ENCODE measurements at places on chromosomes 4 and X. TPM values are rescaled to one million over a fixed set of nuclear protein-coding genes. Genes with fewer than 3 reads are reported as not detected.

GRCh38 chrX:136823175-136823574, 42.4 kb upstream of the ARHGEF6 start:
- no peak for ATAC-seq

- no peak for ATAC-seq
These were observed 45.6 kb downstream of the MAOB start for GRCh38 chrX:43836435-43837184.

GRCh38 chrX:15194146-15194545, 75.7 kb downstream of the ASB9 start:
- ATAC-seq = no peak

GRCh38 chr4:95004912-95005311, 247.2 kb downstream of the BMPR1B start:
- no peak for ATAC-seq

Gene S100P
- 1,144 TPM for total RNA-seq

DNA sequence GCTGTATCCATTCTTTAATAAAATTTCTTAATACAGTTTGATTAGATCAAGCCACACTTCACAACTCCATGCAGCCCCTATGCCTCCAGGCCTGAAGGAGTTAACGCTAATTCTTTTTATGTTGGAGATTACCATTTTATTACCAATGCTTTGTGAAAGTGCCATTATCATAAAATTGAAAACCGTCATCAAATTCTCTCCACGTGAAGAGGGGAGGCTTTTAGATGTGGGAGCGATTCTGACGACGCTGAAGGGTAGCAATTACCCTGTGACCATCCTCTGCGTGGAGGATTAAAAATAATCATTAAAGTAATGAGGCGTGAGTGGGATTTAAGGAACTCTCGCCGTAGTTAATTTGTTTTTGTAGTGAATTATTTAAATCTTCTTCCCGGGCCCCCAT, 278.8 kb downstream of the CRLF2 start:
- ATAC-seq = no peak

Gene EXOC1L
- not detected for total RNA-seq

- ATAC-seq = no peak
These were observed 5.4 kb downstream of the UGT2B4 start for GRCh38 chr4:69490271-69490670.

Gene C4orf54
- total RNA-seq = not detected

DNA sequence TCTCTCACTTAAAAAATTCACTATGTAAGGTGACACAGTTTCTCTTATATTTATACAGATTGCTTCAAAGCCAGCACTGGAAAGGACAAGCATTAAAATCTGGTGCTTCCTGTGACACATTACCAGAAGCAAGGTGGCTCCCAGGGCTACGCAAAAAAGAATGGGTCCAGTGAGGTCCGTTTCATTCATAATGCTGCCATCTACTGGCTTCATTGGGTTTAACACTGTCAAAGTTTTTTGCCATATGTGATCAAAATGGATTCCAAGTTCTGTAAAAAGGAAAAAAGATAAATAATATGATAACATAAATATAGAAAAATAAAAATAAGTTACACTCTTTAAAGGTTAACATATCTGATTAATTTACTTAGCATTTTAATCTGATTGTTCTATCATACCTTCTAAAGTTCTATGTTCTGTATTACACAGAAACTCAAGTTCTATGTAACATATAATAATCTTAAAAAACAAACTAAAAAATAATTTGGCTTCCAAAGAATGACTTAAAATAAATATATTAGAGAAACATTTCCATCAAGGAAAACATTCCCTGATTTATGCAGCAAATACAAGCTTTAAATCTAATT, 22.1 kb downstream of the YIPF7 start:
- peak; percentile 71 for ATAC-seq

Gene MAGEB1
- not detected for total RNA-seq

- no peak for ATAC-seq
These were observed 35.7 kb upstream of the GABRQ start for GRCh38 chrX:152601848-152602616.

Gene IL21
- total RNA-seq = not detected

- no peak for ATAC-seq
These were observed 102.5 kb downstream of the DCHS2 start for GRCh38 chr4:154389148-154389547.

- peak; percentile 41 for ATAC-seq
These were observed 40.8 kb downstream of the DLG3 start for GRCh38 chrX:70485466-70485865.

DNA sequence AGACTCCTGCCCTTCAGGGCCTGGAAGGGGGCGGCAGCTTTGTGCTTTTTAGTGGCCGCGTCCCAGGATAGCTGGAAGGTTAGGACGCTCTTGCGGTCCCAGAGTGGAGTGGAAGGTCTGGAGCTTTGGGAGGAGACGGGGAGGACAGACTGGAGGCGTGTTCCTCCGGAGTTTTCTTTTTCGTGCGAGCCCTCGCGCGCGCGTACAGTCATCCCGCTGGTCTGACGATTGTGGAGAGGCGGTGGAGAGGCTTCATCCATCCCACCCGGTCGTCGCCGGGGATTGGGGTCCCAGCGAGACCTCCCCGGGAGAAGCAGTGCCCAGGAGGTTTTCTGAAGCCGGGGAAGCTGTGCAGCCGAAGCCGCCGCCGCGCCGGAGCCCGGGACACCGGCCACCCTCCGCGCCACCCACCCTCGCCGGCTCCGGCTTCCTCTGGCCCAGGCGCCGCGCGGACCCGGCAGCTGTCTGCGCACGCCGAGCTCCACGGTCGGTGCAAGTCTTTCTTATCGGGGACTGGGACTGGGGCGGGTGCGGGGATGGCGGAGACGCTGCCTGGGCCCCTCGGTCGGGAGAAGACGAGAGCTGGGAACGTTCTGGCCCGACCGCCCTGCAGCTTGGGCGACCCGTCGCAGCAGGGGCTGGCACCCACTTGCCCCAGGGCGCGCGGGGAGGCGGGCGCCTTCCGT, at the start of gene EDNRA:
TSS of gene EDNRA (plus strand) at position 207 of the 686 bp plus-strand sequence. CDS start 4,585 bp downstream, outside the sequence.
- peak; percentile 55 for ATAC-seq

Gene AGA
- total RNA-seq = 20.6 TPM

DNA sequence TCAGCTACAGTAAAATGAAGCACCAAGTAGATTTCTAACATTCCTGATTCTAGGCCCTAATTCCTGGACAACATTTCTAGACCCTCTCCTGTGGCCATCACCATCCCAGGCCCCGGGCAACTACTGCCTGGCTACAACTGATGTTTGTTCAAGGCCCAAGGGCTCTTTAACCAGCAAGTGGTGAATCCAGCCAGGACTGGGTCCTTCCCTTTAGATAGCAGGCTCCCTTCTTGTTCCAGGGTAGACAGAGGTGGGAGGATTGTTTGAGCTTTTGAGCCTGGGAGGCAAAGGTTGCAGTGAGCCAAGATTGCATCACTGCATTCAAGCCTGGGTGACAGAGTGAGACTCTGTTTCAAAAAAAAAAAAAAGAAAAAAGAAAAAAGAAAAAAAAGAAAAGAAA, 12.7 kb upstream of the AADAT start:
- no peak for ATAC-seq

- no peak for ATAC-seq
These were observed 14.1 kb upstream of the IRAK1 start for GRCh38 chrX:154033848-154034247.

DNA sequence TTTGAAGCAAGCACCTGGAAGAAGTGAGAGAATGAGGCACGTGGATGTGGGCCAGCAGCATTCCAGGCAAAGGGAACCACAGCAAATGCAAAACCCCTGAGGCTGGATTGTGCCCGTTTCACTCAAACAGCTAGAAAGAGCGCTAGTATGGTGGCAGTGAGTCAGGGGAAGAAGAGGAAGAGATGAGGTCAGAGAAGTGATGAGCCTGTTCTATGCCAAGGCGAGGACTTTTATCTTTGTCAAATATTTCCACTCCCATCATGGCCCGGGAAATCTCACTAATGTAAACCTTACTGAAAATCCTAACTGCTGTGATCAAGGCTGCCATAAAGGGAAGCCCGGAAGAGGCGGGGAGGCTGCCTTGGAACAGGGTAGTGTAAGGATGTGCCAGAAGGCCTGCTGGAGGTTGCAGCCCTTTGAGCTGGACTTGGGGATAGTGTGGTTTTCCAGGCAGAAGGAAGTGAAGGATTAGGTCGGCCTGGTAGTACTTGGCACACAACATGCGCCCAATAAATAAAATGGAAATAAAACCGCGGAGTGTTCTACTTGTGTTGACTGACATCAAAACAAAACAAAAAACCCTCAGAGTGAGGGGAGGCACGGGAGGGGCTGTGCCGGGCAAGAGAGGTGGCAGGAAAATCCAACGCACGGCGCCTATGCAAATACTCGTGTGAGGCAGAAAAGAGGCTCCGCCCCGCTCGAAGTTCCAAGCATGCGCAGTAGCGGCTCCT, 1.2 kb upstream of the CDK16 start:
- ATAC-seq = peak; percentile 17

DNA sequence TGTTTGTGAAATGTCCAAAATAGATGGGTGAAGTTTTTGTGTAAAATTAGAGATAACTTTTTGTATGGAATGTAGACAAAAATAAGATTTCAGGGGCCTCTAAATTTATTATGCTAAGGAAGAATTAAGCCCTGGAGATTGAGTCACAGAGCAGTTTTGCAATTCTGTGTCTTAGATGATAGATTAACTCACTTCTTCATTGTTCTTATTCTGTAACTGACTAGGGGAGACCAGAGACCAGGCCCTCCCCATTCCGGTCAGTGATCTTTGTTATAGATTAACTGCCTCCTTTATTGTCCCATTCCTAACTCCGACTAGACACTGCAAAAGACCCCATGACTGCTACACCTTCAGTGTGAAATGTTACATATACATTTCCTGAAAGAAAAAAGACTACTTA, 238.4 kb upstream of the TAPT1 start:
- ATAC-seq = peak; percentile 43

GRCh38 chr4:181613200-181613599, 630.0 kb upstream of the TENM3 start:
- no peak for ATAC-seq

- no peak for ATAC-seq
These were observed 35.4 kb downstream of the FABP2 start for GRCh38 chr4:119286377-119287002.

Gene PRRG3
- not detected for total RNA-seq

Gene REPS2
- 0.88 TPM for total RNA-seq

DNA sequence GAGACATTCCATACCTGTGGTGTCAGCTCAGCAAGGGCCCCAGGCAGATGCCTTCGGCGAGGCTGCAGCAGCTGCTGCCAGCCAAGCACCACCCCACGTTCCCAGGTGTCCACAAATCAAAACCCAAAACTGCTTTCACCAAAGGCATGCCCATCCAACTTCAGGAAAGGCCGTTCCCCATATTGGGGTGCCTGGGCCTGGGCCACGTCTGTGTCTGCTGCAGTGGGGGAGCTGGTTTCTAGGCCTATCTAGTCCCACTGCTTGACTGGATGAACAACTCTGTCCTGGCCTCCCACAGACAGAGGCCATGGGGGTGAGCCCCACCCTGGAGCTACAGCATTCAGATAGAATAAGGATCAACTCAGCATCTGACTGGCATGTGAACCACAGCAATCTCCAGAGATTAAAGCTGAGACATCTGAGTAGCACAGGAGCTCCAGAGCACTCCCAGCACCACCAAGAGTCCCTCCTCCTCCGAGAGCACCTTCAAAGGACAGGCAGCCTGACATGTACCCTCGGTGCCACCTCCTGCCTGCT, 37.0 kb downstream of the NAT8L start:
- ATAC-seq = no peak

DNA sequence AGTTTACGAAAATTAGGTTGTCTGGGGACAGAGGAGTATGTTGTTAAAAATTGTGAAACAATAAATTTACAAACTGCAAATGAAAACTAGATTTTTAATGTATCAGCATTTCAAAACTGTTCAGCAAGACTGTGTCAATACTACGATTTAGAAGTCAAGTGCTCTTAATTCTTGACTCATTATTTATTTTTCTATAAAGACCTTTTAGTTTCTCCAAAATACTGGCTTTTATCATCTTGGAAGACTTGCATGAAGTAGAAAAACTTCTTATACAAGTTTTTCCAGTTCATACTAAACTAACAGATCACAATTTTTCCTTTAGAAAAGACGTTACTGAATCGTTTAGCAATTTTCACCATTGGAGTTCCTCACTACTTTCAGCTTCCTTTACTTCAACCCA, 231.4 kb downstream of the PPP3CA start:
- no peak for ATAC-seq

Gene HSFX1
- total RNA-seq = 0.32 TPM

- no peak for ATAC-seq
These were observed 134.5 kb upstream of the IL15 start for GRCh38 chr4:141501931-141502330.

Gene CACNA1F
- total RNA-seq = 0.28 TPM

Gene PASD1
- not detected for total RNA-seq

Gene XPNPEP2
- 0.36 TPM for total RNA-seq

DNA sequence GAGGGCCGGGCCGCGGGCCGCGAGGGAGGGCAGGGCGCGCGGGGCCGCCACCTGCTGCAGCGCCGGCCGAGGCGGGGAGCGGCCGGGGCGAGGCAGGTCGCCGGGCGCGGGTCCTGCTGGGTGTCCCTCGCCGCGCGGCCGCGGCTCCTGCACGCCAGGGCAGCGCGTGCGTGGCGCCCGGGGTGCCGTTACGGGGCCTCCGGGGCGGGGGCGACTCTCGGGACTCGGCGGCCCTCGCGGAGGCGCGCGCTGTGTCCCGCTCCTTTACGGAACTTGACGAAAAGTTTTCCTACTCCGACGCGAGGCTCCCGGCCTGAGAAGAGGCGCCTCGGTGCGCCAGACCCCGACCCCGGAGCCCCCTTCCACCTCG, 329 bp downstream of the TBC1D14 start:
- peak; percentile 28 for ATAC-seq

Gene IL1RAPL1
- total RNA-seq = 0.12 TPM

DNA sequence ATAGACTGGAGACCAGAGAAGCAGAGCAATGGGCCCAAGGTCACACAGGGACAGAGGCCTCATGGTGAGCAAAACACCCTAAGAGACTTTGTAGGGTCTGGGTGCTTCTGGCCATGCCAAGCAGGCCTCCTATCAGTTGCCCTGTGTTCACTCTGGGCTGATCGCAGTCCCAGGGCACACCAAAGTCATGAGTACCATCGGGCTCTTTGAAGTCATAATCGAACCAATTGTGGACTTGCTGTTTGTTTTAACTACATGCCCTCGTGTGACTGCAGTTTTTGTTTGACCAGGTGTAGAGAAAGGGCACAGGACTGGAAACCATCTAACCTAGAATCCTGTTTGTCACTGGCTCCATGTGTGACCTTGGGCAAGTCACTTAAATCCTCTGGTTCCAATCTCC, 172.5 kb upstream of the CPEB2 start:
- no peak for ATAC-seq

GRCh38 chr4:80521438-80521837, 185.9 kb downstream of the CFAP299 start:
- ATAC-seq = no peak

DNA sequence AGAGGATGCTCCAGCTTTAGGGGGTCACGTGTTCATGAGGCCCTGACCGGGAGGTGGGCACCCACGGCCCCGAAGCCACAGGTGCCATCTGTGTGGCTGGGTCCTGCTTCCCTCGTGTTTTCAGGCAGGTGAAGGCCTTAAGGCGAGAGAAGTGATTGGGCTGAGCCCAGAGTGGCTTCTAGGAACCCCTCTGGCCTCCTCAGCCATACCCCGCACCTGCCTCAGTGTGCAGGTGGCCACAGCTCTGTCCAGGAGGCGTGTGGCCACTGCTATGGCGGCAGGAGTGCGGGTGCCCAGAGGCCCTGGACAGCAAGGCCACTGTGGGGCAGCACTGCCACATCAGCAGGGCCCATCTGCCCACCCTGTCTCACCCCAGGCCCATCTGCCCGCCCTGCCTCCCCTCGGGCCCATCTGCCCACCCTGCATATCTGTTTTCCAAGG, 25.0 kb downstream of the NKX1-1 start:
- no peak for ATAC-seq

All from esophagus mucosa (tissue), 1 donor.